Fibroblast of the aortic adventitia (primary cell): ENCODE measurements at places on chromosomes 11 and 22.

DNA sequence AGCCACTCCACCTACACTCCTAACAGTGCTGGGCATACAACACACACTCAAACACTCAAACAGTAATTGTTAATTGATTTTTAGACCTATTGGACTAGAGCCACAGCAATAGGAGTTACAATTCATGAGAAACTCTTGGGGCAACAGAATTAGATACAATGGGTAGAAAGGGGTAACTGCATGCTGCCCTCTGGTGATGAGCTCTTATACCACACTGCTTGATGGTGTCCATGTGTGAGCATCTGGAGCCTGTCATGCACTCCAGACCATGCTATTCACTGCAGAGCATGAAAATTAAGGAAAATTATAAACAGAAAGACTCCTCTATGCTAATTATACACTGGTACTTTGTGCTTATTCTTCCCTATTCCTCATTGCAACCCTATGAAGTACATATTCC, 975.5 kb upstream of the CCDC90B start:
- no peak for DNase-seq

- DNase-seq, result no peak
These were observed 30.3 kb downstream of the MARK2 start for GRCh38 chr11:63869171-63869591.

DNA sequence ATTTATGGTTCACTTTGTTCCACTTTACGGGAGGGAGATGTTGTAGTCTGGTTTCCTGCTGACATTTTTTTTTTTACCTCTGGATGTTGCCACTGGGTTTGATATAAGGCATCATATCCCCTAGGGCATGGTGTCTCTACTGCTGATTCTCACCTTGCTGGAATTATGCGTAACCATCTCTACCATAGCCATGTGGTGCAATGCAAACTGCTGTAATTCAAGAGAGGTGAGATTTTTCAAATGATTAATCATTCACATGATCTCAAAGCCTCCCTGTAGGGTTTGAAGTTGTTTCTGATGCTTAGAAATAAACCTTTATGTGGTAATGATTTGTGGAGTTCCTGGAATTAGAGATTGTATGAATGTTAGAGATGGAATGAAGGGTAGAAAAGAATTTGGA, 13.0 kb downstream of the MS4A3 start:
- no peak for DNase-seq

GRCh38 chr11:102196816-102197215, 86.6 kb downstream of the YAP1 start:
- no peak for DNase-seq
